ENCODE measurements at places on chromosomes 1 and 21. TPM values are rescaled to one million over a fixed set of nuclear protein-coding genes. Genes with fewer than 3 reads are reported as not detected.

The NCAM2 gene
- 0.83 TPM for total RNA-seq

DNA sequence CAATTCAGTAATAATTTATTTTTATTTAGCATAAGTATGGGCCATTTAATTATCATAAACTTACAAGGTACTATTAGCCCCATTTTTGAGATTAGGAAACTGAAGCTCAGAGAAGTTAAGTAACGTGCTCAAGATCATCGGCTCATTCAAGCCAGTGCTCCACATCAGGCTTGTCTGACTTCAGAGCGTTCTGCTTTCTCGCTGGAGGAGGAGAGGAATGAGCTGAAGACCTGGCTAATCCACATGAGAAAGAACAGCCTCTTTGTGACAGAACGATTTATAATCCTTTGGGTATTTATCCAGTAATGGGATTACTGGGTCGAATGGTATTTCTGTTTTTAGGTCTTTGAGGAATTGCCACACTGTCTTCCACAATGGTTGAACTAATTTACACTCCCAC is 39.7 kb downstream of the DDX20 start:
- no peak overlapping the region for H3K27ac ChIP-seq
- no peak overlapping the region for H3K4me3 ChIP-seq
- no peaks in the 10 kb centered on the region for H3K36me3 ChIP-seq
- H3K4me1 ChIP-seq = no peaks in the 10 kb centered on the region

DNA sequence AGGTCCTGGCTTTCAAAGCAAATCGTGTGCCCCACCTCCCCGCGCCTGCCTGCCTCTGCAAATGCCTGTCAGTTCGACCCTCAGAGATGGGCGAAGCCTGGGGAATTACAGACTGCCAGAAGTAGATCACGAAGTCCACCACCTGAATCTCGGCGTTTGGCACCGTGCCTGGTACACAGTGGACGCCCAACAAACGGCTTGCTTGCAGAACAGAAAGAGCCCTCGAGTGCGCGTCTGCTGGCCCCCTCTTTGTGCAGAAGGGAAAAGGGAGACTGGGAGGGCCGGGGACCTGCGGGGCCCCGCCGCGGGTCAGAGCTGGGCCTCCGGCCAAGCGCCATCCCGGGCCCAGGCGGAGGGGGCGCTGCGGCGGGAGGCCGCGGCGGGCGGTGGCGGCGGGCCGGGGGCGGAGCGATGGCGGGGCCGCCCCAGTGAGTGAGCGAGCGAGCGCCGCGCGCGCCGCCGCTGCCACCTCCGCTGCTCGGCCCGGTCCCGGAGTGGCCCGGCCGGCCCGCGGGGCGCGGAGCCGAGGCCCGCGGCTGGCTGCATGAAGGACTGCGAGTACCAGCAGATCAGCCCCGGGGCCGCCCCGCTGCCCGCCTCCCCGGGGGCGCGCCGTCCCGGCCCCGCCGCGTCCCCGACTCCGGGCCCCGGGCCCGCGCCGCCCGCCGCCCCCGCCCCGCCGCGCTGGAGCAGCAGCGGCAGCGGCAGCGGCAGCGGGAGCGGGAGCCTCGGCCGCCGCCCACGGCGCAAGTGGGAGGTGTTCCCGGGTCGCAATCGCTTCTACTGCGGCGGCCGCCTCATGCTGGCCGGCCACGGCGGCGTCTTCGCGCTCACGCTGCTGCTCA is at the start of gene ZDHHC18:
ZDHHC18 (plus strand) TSS at position 428 of the 845 bp plus-strand sequence; CDS start at position 545, 117 bp downstream.
- peak; percentile 82 for DNase-seq
- H3K4me3 ChIP-seq = peak within 1 kb of the TSS; percentile 69
- no peak within 1 kb of the TSS for H3K27ac ChIP-seq
- H3K36me3 ChIP-seq = no peaks in the 10 kb centered on the region

DNA sequence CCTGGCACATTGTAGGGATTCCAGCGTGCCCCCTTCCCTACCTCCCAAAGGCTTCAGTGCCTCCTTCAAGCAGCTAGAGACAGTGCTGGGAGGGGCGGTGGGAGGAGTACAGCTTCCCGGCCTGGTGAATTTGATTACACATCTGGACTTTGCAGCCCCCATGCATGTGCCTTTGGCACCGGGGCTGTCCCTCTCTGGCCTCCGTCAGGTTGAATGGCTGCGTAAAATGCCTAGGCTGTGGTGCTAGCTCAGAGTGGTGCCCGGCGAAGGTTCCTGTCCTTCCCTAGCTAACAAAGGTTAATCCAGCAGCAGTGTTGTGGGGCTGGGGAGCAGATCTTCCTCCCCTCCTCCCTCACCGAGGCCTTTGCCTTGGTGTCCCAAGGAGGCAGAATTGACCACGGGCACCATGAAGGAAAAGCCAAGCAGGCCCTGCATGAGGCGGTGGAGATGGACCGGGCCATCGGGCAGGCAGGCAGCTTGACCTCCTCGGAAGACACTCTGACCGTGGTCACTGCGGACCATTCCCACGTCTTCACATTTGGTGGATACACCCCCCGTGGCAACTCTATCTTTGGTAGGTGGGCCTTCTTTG is 66.2 kb downstream of the ALPL start:
- no peak overlapping the region for H3K4me3 ChIP-seq
- H3K27me3 ChIP-seq = no peaks in the 10 kb centered on the region
- H3K27ac ChIP-seq = no peak overlapping the region
- peaks cover 6% of the 10 kb centered on the region for H3K4me1 ChIP-seq
- no peaks in the 10 kb centered on the region for H3K36me3 ChIP-seq

- no peaks in the 10 kb centered on the region for H3K27me3 ChIP-seq
- H3K4me1 ChIP-seq = peaks cover 9% of the 10 kb centered on the region
- 0 out of 2 replicates have a peak overlapping the region, but pooled peaks have one; percentile 62 for H3K27ac ChIP-seq
- DNase-seq = peak; percentile 86
These were observed 104.7 kb downstream of the JAK1 start for GRCh38 chr1:64861611-64862010.

DNA sequence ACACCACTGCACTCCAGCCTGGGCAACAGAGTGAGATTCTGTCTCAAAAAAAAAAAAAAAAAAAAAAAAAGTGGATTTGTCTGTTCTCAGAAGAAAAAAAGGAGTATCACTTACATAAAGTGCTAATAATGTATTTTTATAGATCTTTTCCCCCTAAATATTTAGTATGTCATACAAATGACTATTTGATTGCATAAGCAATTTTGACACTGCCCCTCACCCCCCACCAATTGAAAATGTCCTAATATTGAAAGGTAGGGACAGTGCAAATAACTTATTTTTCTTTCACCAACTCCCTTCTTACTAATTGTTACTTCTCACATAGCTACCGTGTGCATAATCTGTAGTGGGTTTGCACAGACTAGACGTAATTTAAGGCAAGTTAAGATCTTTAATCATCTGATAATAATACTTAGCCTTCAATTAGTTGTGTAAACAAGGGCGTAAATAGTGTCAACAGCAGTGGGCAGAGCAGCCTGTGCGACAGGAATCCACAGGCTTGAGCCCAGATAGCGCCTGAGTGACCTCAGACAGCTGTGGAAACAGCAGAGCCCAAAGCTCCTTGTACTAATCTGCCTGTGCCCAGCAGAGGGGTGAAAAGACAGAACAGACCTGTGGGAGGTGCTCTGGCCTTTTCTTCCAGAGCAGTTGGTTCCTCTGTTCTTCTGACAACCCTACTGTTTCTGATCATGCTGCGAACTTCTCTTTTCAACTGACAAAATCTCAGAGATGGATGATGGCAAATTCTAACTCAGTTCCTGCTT is 4.5 kb upstream of the IER5 start:
- H3K27ac ChIP-seq = no peak overlapping the region
- no peaks in the 10 kb centered on the region for H3K4me1 ChIP-seq
- H3K27me3 ChIP-seq = peaks cover 29% of the 10 kb centered on the region
- no peak overlapping the region for H3K4me3 ChIP-seq

The MPL gene
- not detected for total RNA-seq

- peaks cover 14% of the 10 kb centered on the region for H3K36me3 ChIP-seq
- H3K4me1 ChIP-seq = peaks cover 46% of the 10 kb centered on the region
- H3K27ac ChIP-seq = peak overlapping the region; percentile 80
- no peaks in the 10 kb centered on the region for H3K27me3 ChIP-seq
- peak overlapping the region; percentile 83 for H3K4me3 ChIP-seq
- DNase-seq = no peak
These were observed 1.9 kb downstream of the SLC39A1 start for GRCh38 chr1:153961421-153961820.

GRCh38 chr1:78367700-78368099 is 123.1 kb upstream of the PTGFR start:
- no peak overlapping the region for H3K4me3 ChIP-seq
- DNase-seq = no peak
- no peaks in the 10 kb centered on the region for H3K27me3 ChIP-seq
- H3K27ac ChIP-seq = no peak overlapping the region
- H3K4me1 ChIP-seq = no peaks in the 10 kb centered on the region
- H3K36me3 ChIP-seq = no peaks in the 10 kb centered on the region

DNA sequence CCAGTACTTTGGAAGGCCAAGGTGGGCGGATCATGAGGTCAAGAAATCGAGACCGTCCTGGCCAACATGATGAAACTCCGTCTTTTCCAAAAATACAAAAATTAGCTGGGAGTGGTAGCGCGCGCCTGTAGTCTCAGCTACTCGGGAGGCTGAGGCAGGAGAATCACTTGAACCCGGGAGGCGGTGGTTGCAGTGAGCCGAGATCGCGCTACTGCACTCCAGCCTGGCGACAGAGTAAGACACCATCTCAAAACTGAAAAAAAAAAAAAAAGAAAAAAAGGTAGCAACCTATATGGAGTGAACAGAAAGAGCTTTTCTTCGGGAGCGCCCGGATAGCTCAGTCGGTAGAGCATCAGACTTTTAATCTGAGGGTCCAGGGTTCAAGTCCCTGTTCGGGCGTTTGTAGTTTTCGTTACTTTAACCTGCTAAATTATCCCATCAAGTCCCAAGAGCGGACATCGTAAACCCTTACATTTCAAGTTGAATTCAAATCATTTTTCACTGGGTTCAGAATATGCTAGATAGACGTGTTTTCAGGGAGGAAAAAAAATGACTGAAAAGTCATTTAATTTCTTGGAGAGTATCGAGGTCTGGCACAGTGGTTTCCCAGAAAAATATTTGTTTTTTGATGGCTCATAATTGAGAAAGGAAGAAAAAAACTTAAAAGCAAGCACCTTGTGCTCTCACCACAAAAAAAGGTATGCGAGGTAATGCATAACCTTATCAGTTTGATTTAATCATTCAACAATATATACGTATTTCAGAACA is 9.8 kb upstream of the MDM4 start:
- H3K4me3 ChIP-seq = peak overlapping the region; percentile 59
- H3K4me1 ChIP-seq = no peaks in the 10 kb centered on the region
- peak overlapping the region; percentile 35 for H3K27ac ChIP-seq

- peak overlapping the region; percentile 99 for H3K27ac ChIP-seq
- peak; percentile 57 for DNase-seq
- H3K27me3 ChIP-seq = no peaks in the 10 kb centered on the region
These were observed 644 bp downstream of the UBE4B start for GRCh38 chr1:10033359-10033845.

GRCh38 chr1:110677526-110677925 is 2.8 kb upstream of the KCNA3 start:
- H3K4me3 ChIP-seq = no peak overlapping the region
- H3K27me3 ChIP-seq = peaks cover 64% of the 10 kb centered on the region
- no peaks in the 10 kb centered on the region for H3K4me1 ChIP-seq
- H3K36me3 ChIP-seq = no peaks in the 10 kb centered on the region

DNA sequence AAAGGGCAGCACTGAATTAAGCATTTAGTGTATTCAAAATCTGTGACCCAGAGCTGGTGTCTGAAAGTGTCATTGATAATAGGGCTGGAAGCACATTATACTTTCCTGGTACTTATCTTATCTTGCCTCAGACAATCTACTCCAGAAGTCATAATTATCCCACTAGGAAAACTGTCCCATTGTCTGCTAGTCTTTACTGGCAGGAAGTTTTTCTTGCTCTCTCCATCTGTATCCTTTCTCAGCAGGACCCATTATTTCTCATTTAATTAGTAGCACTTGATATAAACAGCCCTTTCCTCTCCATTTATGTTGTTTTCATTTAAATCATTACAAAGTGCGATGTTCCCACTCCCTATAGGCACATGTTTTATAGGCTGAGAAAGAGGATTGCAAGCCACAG is 36.5 kb upstream of the BARHL2 start:
- H3K4me1 ChIP-seq = peaks cover 8% of the 10 kb centered on the region
- no peak overlapping the region for H3K4me3 ChIP-seq
- no peak overlapping the region for H3K27ac ChIP-seq
- H3K27me3 ChIP-seq = no peaks in the 10 kb centered on the region
- DNase-seq = no peak
- H3K36me3 ChIP-seq = no peaks in the 10 kb centered on the region

- no peaks in the 10 kb centered on the region for H3K36me3 ChIP-seq
- no peak overlapping the region for H3K4me3 ChIP-seq
- peaks cover 24% of the 10 kb centered on the region for H3K4me1 ChIP-seq
- no peaks in the 10 kb centered on the region for H3K27me3 ChIP-seq
- no peak for DNase-seq
- no peak overlapping the region for H3K27ac ChIP-seq
These were observed 43.3 kb upstream of the PRDX6 start for GRCh38 chr1:173433751-173434326.

DNA sequence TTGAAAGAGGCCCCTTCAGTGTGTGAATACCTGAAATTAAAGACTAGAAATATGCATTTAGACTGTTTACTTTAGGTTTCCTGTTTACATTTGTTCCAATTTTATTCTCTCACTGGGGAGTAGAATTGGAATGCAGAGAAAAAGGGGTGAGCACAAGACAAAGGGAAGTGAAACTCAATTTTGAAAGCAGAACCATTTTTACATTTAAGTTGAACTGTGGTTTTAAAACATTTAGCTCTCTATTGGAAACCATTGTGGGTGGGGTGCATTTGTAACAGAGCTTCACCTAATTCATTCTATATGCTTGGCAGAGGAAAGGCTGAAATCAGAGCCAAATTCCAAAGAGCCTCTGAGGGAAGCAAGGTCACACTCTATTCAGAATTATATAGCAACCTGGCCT is 235.3 kb upstream of the C1orf105 start:
- no peaks in the 10 kb centered on the region for H3K27me3 ChIP-seq
- peak overlapping the region; percentile 15 for H3K27ac ChIP-seq
- no peaks in the 10 kb centered on the region for H3K36me3 ChIP-seq
- H3K4me3 ChIP-seq = peak overlapping the region; percentile 24

DNA sequence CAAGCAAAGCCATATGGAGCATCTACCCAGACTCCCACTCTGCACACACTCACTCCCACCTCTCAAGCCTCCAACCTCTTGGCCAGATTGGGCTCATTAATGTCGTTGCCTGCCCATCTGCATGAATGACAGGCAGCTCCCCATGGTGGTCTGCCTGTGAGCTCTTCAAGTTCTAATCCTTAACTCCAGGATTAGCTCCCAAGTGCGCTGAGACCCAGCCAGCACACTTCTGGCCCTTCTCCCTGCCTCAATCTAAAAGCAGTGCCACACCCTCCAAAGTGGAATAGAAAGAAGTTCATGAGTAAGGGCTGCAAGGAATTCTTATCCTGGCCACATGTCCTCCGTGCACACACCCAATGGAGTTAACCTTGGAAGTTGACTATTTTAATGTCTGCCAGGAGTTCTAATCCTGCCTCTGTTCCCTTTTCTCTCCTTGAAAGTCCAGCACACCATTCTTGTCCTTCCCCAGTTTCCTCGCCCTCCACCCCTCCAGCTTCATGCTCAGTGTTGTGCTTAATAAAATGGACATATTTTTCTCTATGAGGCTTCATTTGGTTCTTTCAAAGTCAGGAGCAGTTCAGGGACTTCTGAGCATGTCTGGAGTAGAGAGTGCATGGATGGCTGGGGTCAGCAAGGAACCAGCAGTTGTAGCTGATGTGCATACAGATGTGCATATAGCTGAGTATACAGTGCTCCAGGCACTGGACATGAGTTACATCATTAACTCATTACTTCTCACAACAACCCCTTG is 30.1 kb downstream of the CAMK1G start:
- H3K36me3 ChIP-seq = no peaks in the 10 kb centered on the region
- H3K4me1 ChIP-seq = no peaks in the 10 kb centered on the region
- H3K27ac ChIP-seq = no peak overlapping the region
- no peaks in the 10 kb centered on the region for H3K27me3 ChIP-seq

The IL10 gene
- not detected for total RNA-seq

- DNase-seq = no peak
- no peaks in the 10 kb centered on the region for H3K4me1 ChIP-seq
- H3K27ac ChIP-seq = no peak overlapping the region
- H3K27me3 ChIP-seq = no peaks in the 10 kb centered on the region
- H3K36me3 ChIP-seq = peaks cover 49% of the 10 kb centered on the region
These were observed 13.5 kb downstream of the GORAB start for GRCh38 chr1:170545476-170545875.

The SPATA46 gene
- not detected for total RNA-seq

The NUDT4B gene
- total RNA-seq = 7.5 TPM

Data from GM23338 (cell line).